ENCODE measurements at places on chromosomes 11 and 22. TPM values are rescaled to one million over a fixed set of nuclear protein-coding genes. Genes with fewer than 3 reads are reported as not detected.

DNA sequence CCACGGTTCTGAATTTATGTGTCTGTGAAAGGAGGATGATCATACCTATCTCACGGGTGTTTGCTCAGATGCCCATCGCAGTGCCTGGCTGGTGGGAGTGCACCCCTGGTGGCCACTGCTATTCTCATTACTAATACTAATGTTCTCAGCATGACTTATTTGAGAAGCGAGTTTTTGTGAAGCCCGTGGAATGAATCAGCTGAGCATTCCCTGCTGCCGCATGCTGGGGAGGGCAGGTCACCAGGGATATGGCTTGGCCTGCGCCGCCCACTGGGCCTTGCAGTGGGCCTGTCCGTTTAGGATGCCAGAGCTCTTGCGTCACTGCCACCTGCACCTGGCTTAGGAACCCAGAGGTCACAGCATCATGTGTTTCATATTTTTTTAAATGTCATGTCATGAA lies 16.9 kb downstream of the CTTN start:
- H3K27me3 ChIP-seq = no peaks in the 10 kb centered on the region
- H3K4me3 ChIP-seq = no peak overlapping the region

WT1 gene
- total RNA-seq = 15.9 TPM

- no peaks in the 10 kb centered on the region for H3K27me3 ChIP-seq
- H3K4me1 ChIP-seq = no peaks in the 10 kb centered on the region
- H3K4me3 ChIP-seq = no peak overlapping the region
- DNase-seq = no peak
- no peaks in the 10 kb centered on the region for H3K36me3 ChIP-seq
- H3K27ac ChIP-seq = no peak overlapping the region
Measured at GRCh38 chr22:48780597-48781277, 1046.9 kb downstream of the BRD1 start.

DNA sequence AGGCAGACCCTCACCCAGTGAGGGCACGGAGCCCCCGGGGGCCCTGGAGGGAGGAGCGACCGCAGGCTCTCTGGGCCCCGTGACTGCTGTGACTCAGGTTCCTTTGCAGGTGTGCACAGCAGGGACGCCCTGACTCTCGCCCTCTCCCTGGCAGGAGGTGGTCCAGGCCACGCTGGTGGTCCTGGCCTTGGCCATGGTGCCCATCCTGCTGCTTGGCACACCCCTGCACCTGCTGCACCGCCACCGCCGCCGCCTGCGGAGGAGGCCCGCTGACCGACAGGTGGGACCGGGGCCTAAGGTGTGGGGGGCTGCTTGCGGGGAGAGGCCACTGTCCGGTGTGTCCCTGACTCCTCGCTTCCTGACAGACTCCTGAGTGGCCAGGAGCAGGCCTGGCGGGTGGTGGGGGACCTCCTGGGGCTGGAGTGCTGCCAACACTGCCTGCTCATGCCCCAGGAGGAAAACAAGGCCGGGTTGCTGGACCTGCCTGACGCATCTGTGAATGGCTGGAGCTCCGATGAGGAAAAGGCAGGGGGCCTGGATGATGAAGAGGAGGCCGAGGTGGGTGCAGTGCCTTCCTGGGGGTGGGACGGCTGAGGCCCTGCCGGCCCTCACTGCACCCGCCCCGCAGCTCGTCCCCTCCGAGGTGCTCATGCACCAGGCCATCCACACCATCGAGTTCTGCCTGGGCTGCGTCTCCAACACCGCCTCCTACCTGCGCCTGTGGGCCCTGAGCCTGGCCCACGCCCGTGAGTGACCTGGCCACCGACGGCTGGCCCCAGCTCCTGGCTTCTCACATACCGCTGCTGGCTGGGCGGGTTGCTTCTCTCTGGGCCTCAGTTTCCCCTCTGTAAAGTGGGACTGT lies 10.9 kb downstream of the TCIRG1 start:
- no peaks in the 10 kb centered on the region for H3K4me1 ChIP-seq
- H3K36me3 ChIP-seq = no peaks in the 10 kb centered on the region
- DNase-seq = no peak
- no peak overlapping the region for H3K4me3 ChIP-seq
- H3K27ac ChIP-seq = no peak overlapping the region

- no peak overlapping the region for H3K4me3 ChIP-seq
- DNase-seq = no peak
- no peak overlapping the region for H3K27ac ChIP-seq
- H3K27me3 ChIP-seq = no peaks in the 10 kb centered on the region
- H3K36me3 ChIP-seq = no peaks in the 10 kb centered on the region
Measured at GRCh38 chr11:1531449-1532013, 40.5 kb downstream of the DUSP8 start.

ANGPTL5 gene
- total RNA-seq = not detected

DNA sequence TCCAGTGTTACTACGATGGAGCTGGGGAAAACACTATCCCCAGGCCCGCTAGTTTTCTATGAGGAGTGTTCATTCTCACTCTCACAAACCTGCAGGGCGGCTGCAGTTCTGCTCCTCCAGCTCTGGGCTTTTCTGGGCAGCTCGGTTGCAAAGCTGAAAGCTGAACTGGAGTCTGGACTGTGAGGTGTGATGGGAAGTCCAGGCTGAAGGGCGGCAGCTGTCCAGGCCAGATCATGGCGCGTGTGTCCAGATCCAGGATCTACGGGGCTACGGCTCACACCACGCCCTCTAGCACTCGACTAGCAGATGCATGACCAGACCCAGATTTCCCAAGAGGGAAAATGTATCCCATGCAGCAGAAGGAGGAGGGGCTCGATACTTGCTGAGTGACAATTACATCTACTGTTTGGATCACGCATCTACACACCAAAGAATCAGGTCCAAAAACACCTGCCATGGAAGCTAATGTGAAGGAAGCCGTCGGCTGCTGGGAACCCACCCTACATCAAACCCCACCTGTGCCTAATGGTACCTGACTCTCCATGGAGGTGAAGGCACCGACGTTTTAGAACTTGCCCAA lies 555.0 kb downstream of the BRD1 start:
- DNase-seq = no peak
- H3K27me3 ChIP-seq = no peaks in the 10 kb centered on the region
- no peaks in the 10 kb centered on the region for H3K4me1 ChIP-seq

DNA sequence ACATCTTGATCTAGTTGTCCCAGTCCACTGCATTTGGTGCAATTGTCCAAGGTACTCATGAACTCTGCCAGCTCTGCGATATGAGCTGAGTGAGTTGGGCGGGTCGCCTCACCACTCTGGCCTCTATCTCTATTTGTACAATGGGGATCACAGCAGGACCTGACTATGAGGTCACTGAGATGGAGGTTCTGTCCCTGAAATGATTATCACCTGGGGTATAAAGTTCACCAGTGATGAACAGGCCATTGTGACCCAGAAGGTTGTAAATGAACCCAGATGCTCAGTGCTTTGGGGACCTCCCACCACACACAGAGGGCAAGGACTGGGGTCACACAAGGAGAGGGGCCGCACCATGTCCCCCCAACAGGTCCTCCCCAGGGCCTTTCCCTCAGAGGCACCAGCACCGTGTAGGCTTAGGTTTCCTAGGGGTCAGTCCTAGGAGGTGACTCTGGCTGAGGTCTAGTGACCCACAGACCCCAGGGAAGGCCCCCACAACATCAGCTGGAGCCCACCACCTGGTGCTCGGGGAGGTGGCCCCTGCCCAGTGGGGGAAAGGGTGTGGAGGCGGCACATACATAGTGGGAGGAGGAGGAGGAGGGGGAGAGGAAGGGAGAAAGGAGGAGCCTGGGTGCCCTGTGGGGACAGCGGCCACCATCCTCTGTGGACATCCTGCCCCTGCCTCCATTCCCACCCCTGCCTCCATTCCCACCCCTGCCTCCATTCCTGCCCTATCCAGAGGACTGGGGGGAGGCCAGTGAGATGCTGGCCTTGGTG lies 25.0 kb upstream of the IGLL1 start:
- H3K27me3 ChIP-seq = no peaks in the 10 kb centered on the region
- no peaks in the 10 kb centered on the region for H3K36me3 ChIP-seq
- H3K27ac ChIP-seq = no peak overlapping the region
- H3K4me3 ChIP-seq = no peak overlapping the region

GRCh38 chr22:45224331-45224730 lies 16.4 kb downstream of the KIAA0930 start:
- DNase-seq = no peak
- no peaks in the 10 kb centered on the region for H3K4me1 ChIP-seq
- no peaks in the 10 kb centered on the region for H3K27me3 ChIP-seq
- H3K4me3 ChIP-seq = no peak overlapping the region
- H3K36me3 ChIP-seq = no peaks in the 10 kb centered on the region
- no peak overlapping the region for H3K27ac ChIP-seq

RFPL1 gene
- not detected for total RNA-seq

DNA sequence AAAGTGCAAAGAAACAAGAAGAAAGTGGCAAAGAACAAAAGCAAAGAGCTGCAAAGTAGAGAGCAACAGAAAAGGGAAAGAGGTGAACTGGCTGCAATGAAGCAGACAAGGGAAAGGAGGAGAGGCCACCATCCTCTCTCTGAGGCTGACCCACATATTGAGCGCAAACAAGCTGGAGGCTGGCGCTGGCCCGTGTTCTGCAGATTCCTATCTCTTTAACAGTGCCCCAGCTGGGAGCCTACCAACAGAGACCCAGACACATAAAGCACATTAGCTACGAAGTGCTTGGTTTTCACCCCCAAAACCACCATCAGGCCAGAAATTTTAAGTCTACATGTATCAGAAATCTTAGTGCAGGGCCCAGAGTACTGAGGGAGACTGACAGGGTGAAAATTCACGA lies 17.6 kb downstream of the NCAPD3 start:
- no peak overlapping the region for H3K4me3 ChIP-seq
- peaks cover 53% of the 10 kb centered on the region for H3K36me3 ChIP-seq
- no peaks in the 10 kb centered on the region for H3K4me1 ChIP-seq
- H3K27me3 ChIP-seq = no peaks in the 10 kb centered on the region

- no peaks in the 10 kb centered on the region for H3K27me3 ChIP-seq
- H3K4me3 ChIP-seq = no peak overlapping the region
- H3K27ac ChIP-seq = no peak overlapping the region
- H3K36me3 ChIP-seq = no peaks in the 10 kb centered on the region
Measured at GRCh38 chr22:38849811-38850210, 6.0 kb upstream of the NPTXR start.

DNA sequence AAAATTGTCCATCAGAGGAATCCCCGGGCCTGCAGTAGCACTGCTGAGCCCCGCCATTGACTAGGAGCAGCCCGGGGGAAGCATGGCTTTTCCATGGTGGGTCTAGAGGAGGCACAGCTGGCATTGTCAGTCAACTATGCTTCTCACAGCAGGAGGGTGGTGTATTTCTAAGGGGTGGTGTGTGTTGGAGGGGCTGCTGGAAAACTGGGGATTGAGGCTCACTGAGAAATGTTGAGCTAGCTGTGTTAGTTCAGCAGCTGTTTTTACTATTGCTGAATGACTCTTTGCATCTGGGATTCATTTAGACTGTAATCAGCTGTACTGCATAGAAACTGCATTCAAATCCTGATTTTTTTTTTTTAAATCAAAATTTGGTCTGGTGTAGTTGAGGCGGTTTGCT lies 5.6 kb downstream of the DDX10 start:
- H3K4me1 ChIP-seq = peaks cover 20% of the 10 kb centered on the region
- no peak overlapping the region for H3K4me3 ChIP-seq
- DNase-seq = no peak
- no peak overlapping the region for H3K27ac ChIP-seq

KRTAP5-10 gene
- not detected for total RNA-seq

GRCh38 chr22:48981371-48982061 lies 846.2 kb downstream of the BRD1 start:
- H3K36me3 ChIP-seq = no peaks in the 10 kb centered on the region
- H3K4me3 ChIP-seq = no peak overlapping the region
- DNase-seq = no peak
- no peaks in the 10 kb centered on the region for H3K27me3 ChIP-seq

- H3K4me3 ChIP-seq = peak within 1 kb of the TSS; percentile 82
- no peak for DNase-seq
- peaks cover 22% of the 10 kb centered on the region for H3K4me1 ChIP-seq
- H3K27ac ChIP-seq = peak within 1 kb of the TSS; percentile 95
Measured at GRCh38 chr11:46121301-46121723, at the start of gene PHF21A. PHF21A (minus strand) TSS chr11:46121454; CDS start chr11:46084219, 37,235 bp downstream.

GRCh38 chr11:128174465-128175291 lies 412.7 kb downstream of the ETS1 start:
- H3K27ac ChIP-seq = no peak overlapping the region
- no peak overlapping the region for H3K4me3 ChIP-seq
- no peaks in the 10 kb centered on the region for H3K27me3 ChIP-seq
- H3K36me3 ChIP-seq = no peaks in the 10 kb centered on the region
- 0 out of 2 replicates have a peak, but pooled peaks cover 6% of the 10 kb centered on the region for H3K4me1 ChIP-seq
- no peak for DNase-seq

KIAA1671 gene
- 48.1 TPM for total RNA-seq

DNA sequence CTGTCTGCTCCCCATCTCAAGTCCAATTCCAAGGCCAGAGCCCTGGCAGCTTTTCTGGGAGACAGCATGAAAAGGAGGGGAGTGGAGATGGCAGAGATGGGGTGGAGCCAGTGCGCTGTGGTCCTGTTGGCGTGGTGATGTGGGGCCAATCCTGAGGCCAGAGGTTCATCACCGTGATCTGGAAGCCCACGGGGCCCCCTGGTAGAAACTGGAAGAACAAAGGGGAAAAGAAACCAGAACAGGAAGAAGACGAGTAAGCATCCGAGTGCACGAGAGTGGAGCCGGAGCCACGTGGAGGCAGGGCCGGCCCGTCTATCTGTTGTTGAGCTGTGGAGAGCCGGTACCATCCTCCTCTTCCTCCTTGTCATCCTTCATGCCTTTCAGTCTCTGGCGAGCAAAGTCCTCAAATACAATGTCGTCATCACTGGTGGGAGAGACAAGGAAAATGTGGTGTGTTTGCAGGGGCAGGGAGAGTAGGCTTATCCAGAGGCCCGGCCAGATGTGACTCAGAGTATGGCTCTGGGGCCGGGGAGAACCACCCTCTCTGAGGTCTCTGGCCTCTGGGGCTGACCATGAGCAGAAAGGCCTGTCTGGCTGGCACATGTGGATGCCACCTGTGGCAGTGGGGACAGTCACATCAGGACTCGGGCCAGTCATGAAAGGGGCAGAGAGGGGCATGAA lies 25.4 kb downstream of the TPBGL start:
- H3K27me3 ChIP-seq = no peaks in the 10 kb centered on the region
- no peak for DNase-seq
- peaks cover 26% of the 10 kb centered on the region for H3K4me1 ChIP-seq
- H3K27ac ChIP-seq = no peak overlapping the region
- no peak overlapping the region for H3K4me3 ChIP-seq

- no peaks in the 10 kb centered on the region for H3K36me3 ChIP-seq
- H3K4me3 ChIP-seq = no peak overlapping the region
- DNase-seq = no peak
- no peaks in the 10 kb centered on the region for H3K4me1 ChIP-seq
- H3K27me3 ChIP-seq = peaks cover 34% of the 10 kb centered on the region
- no peak overlapping the region for H3K27ac ChIP-seq
Measured at GRCh38 chr11:125379981-125380380, 116.1 kb downstream of the FEZ1 start.

CYB5R2 gene
- 46.3 TPM for total RNA-seq

DNA sequence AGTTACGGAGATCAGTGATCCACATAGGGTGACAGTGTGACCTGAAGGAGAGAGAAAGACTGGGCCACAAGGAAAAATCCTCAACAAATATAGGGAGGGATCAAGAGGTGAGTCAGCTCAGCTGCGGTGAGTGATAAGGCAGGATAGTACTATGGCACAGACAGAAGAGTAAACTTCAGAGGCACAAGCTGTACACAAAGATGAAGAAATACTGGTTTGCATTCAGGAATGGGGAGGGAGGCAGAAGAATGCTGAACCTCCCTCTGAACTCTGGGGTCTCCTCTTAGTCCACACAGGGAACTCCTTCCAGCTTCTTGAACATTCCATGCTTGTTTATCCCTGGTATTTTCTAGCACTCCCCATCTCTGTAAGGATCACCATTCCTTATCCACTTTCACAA lies 162.7 kb downstream of the BARX2 start:
- no peaks in the 10 kb centered on the region for H3K27me3 ChIP-seq
- H3K36me3 ChIP-seq = no peaks in the 10 kb centered on the region
- H3K4me3 ChIP-seq = no peak overlapping the region
- no peak for DNase-seq
- no peaks in the 10 kb centered on the region for H3K4me1 ChIP-seq

POU2F3 gene
- total RNA-seq = not detected
